ENCODE measurements at places on chromosomes 1 and 21.
A peak's percentile ranks its signal among the peaks of the same experiment; 100 is the strongest.

DNA sequence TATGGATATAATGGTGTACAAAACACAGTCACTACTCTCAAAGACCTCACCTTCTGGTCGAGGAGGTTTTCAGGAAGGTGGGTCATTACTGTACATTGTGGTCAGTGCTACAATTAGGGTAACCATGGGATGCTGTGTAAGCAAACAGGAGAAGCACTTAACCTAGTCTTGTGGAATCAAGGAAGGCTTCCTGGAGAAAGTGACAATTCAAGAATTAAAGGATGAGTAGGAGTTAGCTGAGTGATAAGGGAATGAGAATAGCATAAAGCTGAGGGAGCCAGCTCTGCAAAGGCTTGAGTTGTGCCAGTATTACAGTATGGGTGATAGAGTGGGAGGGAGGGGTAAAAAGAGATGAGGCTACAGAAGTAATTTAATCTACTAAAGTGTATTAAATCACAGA is 17.2 kb downstream of the NEXN start:
- DNase-seq: no peak
- H3K27me3 ChIP-seq: no peaks in the 10 kb centered on the region
- no peak overlapping the region for H3K4me3 ChIP-seq
- H3K36me3 ChIP-seq: no peaks in the 10 kb centered on the region

DNA sequence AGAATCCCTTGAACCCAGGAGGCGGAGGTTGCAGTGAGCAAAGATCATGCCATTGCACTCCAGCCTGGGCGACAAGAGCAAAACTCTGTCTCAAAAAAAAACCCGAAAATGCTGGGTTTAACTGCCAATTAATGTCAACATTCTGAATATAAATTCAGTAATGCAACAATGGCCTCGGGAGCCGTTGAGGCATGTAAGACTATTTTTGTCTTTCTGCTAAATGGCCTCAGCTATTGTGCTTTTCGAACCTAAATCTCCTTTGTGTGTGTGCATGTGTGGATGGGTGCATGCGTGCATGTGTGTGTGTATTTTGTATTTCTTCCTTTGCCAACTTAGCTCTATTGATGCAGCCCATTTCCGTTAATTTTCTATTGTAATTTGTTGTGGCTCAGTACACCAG is 31.6 kb downstream of the CLIC4 start:
- H3K27ac ChIP-seq: peak overlapping the region; percentile 23
- H3K4me3 ChIP-seq: no peak overlapping the region
- H3K4me1 ChIP-seq: peaks cover 6% of the 10 kb centered on the region
- H3K27me3 ChIP-seq: no peaks in the 10 kb centered on the region
- no peak for DNase-seq

- no peaks in the 10 kb centered on the region for H3K27me3 ChIP-seq
- H3K36me3 ChIP-seq: no peaks in the 10 kb centered on the region
- no peak for DNase-seq
- H3K4me3 ChIP-seq: peak overlapping the region; percentile 86
- H3K27ac ChIP-seq: peak overlapping the region; percentile 100
These were observed 649 bp downstream of the AHDC1 start for GRCh38 chr1:27603309-27603680.

- H3K4me3 ChIP-seq: no peak overlapping the region
- H3K4me1 ChIP-seq: peaks cover 19% of the 10 kb centered on the region
- no peaks in the 10 kb centered on the region for H3K27me3 ChIP-seq
- peak overlapping the region; percentile 60 for H3K27ac ChIP-seq
- peaks cover 37% of the 10 kb centered on the region for H3K36me3 ChIP-seq
- DNase-seq: no peak
These were observed 42.9 kb downstream of the USP24 start for GRCh38 chr1:55172272-55172671.

DNA sequence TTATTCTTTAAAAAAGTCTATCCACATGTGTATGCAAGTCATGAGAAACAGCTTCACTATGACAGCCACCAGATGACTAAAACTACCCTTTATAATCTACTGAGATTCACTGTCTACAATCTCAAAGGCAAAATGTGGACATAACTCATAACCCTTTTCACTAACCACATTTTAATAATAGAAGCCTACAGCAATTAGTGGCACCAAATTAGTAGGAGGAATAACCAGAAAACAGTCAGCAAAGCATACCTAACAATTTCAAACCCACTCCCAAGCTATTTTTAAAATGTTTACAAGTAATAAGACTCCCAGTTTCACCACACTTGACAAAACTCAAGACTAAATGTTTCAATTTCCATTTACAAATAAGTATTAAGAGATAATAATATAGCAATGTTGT is 442.9 kb downstream of the PTPRC start:
- H3K4me1 ChIP-seq: no peaks in the 10 kb centered on the region
- no peaks in the 10 kb centered on the region for H3K36me3 ChIP-seq

DNA sequence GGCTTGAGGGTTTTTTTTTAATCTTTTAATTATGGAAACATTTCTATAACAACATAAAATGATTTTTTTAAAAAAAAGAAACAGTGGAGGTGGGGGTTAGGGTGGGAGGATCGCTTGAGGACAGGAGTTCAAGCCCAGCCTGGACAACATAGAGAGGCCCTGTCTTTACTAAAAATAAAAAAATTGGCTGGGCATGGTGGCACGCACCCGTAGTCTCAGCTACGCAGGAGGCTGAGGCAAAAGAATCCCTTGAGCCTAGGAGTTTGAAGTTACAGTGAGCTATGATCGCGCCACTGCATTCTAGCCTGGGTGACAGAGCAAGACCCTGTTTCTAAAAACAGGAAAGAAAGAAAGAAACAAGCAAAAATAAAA is 32.2 kb upstream of the RNF11 start:
- H3K36me3 ChIP-seq: no peaks in the 10 kb centered on the region
- no peaks in the 10 kb centered on the region for H3K27me3 ChIP-seq
- DNase-seq: no peak
- H3K4me3 ChIP-seq: no peak overlapping the region
- no peak overlapping the region for H3K27ac ChIP-seq

Data from gastrocnemius medialis (tissue), 4 donors.